AG09309 (cell line): ENCODE measurements at places on chromosomes 1 and 21.

DNA sequence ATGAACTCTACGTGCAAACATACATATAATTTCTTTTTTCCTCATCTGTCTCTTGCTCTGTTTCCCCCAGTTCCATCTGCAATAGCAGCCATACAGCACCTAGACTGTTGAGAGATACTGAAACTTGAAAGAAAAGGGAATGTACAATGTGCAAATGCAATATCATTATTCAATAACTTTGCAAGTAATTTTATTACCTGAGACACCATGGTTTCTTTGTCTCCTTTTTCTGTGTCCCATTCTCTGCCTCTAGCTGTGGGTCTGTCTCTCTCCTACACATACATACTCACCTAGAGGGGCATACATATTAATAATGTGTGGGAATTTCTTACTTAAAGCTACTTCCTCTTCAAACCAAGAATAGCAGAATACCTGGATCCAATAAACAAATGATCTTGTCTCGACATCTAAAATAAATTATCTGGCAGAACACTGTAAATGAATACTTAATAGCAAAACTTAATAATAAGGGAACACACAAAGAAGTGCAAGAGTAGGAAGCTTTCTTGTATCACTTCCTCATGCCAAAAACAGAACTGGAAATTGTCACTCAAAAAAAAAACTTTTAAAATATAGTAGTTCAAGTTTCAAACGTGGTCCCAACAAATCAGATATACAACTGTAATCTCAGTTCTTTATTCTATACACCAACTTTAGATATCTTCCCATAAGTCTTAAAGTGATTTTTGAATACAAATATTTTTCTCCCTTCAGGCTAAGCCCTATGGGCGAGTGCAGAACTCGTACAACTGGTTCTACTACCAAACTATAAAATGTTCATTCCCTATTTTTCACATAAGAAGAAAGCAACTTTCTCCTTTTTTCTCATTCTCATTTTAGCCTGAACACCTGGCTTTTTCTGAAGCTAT, 194.6 kb downstream of the NRIP1 start:
- no peak for DNase-seq

- no peak for DNase-seq
Measured at GRCh38 chr21:17828223-17828622, 9.1 kb upstream of the C21orf91 start.

DNA sequence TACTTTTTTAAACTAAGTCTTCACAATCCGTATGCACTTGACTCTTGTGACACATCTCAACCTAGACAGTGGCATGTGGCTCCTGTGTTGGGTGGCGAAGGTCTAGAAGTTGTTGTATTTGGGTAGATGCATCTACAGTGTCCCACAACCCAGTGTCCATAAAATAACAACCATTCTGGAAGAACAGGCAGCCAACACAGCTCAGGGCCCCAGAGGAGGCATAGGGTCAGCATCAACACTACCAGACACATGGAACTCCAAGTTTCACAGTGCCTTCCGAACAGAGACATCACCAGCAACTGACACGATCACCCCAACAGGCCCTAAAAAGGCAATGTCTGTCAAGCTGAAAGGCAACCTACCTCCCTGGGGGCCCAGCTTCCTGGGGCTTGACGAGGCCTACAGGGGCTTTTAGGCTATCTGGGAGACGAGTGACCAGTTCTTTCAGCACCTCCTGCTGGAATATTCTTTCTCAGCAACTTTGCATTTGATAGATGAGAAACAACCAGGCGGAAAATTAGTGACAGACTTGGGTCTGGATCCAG, 5.6 kb downstream of the SH3BP5L start:
- DNase-seq, result no peak

- no peak for DNase-seq
Measured at GRCh38 chr1:167899253-167899681, 14.7 kb downstream of the ADCY10 start.

DNA sequence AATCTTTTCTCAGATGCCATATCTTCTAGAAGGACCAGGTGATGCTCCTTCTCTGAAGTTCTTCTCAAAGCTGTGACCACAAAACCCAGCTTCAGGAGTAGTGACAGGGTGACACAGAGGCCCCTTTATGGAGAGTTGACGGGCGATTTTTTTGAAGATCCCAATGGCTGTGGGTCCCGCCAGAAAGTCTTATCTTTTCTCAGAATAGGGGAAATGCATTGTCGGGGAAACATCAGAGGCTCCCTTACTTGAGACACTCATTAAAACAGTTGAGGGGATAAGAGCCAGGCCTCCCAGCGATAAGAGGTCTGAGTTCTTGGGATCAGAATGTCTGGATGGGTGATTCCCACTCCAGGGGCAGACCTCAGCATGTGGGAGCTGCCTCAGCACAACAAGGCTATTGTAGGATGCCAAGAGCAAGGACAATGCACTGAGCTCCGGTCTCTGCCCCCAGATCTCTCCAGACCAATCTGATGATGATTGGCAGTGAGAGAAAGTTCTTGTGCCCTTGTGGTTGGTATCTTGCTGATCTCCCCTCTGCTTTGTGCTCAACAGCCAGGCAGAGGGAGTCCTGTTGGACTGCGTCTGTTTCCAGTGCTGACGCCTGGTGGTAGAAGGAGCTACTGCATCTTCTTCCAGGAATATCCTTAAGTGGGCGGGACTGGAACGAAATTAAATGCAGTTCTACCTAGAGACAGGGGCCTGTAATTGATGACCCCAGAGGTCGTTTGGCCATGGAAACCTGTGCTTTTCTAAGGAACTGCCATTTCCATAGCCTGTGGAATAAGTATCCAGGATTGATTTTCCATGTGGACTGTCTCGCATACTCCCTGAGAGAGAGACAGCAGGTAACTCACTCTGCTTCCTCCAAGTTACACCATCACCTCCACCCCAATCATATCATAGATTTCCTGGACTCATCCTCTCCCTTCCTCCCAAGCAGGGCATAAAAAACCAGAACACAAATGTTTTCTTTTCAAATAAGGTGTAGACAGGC, 6.8 kb upstream of the ACKR1 start:
- peak; percentile 47 for DNase-seq

GRCh38 chr1:206955476-206956451, 9.5 kb upstream of the PIGR start:
- DNase-seq, result no peak

- no peak for DNase-seq
Measured at GRCh38 chr1:201511396-201511940, 4.5 kb upstream of the CSRP1 start.

DNA sequence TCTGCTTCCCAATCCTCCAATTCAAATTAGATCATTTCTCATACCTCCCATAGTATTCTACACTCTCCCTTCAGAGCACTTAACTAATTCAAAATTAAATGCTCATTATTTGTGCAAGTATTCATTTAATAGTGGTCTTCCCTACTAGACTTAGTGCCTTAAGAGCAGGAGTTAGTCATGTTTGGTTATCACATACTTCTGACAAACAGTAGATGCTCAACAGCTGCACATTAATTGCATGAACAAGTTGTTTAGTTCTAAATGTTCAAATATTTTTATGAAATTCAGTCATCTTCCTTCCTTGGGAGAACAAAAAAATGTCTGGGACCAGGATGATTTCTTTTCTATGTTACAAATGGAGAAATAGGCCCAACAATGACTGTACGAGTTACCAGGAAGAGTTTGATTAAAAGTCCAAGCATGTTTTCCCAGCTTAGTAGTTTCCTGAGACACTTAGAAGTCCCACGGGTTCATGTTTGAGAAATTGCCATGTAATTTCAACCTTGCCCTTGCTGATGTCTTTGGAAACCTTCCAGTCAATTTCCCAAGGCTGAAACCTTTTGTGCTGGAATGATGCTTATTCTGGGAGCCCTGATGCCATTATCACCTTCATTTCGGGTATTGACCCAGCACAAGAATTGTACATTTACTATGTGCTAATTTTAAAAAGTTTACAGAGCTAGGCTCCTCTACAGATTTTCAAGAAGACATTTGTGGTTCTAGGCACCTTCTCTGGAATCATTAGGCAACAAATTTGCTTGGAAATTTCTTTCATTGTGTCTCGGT, 437.9 kb upstream of the PLXNA2 start:
- DNase-seq, result no peak

DNA sequence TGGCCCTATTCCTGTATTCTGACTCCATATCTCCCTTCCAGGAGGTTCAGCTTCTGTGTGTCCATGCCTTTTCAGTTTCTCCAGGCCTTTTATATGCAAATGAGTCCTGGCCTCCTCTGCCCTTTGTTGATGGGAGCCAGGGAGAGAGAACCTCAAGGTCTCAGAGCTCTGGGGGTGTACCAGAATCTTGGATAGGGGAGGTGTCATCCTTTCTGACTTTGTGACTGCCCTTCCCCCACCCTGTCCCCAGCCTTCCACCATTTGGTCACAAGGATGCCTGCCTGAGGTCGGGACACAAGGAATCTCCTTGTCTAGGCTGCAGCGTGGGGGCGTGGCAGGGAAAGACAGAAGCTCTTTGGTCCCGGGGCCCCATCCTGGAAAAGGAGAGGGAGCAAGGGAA, 18.6 kb downstream of the LURAP1 start:
- DNase-seq, result no peak

DNA sequence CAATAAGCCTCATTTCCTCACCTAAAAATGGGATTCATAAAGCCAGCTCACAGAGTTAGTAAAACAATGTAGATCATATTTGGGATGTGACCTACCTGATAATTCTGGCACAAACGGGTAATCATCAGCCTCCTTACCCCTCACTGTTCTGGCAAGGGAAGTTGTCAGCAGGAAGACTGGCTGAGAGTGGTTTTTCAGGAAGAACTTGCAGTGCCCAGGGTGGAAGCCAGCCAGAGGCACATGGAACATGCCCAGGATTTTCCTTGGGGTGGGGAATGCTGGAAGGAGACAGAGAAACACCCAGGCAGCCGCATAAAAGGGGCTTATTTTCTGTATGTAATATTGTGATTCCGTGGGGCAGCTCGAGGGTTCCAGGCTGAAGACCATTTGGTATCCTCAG, 7.7 kb upstream of the SLC5A9 start:
- no peak for DNase-seq

DNA sequence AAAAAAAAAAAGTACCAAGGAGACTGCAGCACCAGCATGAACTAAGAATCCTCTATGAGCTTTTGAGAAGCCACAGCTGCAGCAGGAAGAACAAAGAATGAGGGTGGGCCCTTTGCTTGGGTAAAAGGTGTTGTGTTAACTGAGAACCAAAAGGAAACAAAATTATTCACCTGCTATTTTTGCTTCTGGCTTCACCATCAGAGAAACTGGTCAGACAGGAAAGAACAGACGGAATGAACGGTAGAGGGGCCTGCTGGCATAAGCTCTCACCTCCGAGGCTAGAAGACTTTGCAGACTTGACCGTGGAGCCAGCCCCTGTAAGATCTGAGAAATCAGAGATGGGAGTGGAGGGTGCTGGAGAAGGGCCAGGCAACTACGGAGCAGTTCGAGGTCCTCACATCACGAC, 27.6 kb downstream of the IL10RB start:
- DNase-seq, result no peak

DNA sequence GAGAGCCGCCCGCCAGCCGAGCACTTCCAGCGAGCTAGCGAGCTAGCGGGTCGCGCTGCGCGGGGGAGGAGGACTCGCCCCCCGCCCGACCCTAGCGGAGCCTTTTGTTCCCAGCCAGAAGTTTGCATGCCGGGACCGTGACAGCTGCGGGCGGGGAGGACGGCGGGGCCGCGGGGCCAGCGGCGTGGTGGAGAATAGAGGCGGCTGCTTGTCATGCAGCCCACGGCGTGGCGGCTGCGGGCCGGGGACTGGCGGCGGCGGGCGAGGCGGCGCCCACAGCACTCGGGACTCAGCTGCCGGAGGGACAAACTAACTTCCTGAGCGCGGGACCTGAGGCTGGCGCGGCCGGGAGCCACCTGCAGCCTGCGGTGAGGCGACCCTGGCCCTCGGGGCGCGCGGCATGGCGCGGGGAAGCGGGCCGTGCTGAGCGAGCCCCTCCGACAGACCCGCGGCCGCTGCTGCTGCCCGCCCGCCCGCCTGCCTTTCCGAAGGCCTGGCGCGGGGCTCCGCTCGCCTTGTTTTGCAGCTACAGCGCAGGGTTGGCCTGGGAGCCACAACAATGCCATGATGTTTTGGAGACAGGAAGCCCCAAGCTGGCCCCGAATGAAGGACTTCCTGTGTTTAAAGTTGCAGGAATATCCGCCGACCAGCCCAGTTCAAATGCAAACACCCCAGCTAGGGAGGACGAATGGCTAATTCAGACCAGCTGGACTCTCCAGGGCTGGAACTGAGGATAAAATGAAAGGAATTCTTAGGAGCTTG, 82.2 kb upstream of the BMP8A start:
- no peak for DNase-seq

GRCh38 chr1:60034999-60035398, 38.6 kb downstream of the C1orf87 start:
- no peak for DNase-seq

- no peak for DNase-seq
Measured at GRCh38 chr1:43430831-43431230, 22.9 kb downstream of the HYI start.

GRCh38 chr1:185287451-185287850, 29.6 kb downstream of the IVNS1ABP start:
- no peak for DNase-seq

DNA sequence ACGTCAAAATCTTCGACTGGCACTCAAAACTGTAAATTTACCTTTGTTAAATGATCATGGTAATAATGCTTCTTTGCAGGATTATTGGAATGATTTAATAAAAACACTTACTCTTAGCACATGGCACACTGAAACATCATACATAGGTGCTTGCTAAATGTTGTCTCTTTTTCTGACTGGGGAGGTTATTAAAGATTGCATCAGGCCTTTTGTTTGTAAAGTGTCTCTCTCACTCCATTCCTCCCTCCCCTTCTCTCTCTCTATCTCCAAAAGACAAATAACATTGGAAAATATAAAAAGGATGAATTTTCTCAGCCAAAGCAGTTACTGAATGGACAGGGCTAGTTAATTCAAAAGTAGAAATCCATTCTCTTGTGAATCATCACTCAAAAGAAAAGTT, 404.2 kb downstream of the DPYD start:
- DNase-seq, result no peak

DNA sequence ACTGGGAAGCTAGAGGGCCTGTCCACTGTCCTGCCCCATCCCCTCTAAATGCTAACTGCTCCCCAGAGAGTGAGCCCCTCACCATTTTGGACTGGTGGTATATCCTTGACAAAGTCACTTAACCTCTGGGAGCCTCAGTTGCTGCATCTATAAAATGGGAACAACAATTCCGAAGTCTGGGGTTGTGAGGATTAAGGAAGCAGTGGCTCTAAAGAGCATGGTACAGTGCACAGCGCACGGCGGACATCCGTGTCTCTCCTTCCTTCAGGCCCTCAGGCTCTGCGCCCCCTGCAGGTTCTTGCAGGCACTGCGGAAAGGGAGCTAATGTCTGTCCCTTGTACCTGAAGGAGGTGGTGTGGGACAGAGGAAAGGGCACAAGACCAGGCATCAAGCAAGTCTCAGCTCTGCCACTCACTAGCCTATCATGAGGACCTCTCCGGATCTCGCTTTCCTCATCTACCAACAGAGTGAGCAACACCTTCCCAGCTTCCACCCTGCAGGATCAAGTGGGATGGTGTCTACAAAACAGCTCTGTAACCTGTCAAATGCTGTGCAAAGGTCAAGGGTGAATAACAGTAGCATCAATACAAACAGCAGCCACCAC, 20.1 kb downstream of the ECE1 start:
- DNase-seq, result no peak
